GM23338 (cell line): ENCODE measurements at places on chromosomes 16 and 17.

DNA sequence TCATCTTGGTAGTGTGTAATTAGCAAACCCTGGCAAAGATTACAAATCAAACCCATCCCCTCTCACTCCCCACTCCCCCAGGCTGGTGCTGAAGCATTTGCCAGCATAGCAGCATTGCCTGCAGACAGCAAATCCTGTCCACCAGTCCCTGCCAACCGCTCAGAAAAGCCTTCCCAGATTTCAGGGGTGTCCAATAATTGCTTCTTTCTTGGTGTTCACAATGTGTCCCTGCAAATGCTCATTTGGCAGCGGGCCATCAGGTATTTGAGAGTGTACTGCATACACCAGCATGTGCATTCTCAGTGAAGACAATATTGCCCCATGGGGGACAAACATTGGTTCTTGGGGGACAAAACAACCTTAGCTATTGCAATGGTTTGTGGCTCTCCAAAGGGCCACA is 28.2 kb downstream of the ORC6 start:
- DNase-seq: no peak

DNA sequence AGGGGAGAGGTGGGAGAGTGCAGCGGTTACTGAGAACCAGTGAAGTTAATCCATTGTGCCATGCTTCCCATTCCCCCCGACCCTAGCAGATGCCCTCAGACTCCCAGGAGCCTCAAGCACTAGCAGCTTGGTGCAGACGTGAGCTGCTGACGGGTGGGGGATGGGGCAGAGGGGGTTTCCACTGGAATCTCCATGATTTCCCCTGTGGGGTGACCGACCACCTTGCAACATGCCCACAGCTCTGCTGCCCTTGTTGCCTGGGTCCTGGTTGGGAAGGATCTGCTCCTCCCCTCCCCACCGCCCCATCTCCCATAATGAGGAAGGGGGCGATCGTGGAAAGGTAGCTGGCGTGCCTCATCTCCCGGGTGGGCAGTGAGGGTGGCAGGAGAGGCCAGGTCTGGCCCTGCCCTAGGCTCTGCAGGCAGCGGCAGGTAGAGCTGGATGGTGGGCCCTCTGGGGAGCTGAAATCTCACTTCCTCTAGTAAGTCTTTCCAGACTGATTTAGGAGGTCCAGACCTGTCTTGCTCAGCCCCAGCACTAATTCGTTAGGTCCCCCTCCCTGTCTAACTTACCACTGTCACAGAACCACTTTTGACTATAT is 9.6 kb downstream of the FLOT2 start:
- no peak for DNase-seq

DNA sequence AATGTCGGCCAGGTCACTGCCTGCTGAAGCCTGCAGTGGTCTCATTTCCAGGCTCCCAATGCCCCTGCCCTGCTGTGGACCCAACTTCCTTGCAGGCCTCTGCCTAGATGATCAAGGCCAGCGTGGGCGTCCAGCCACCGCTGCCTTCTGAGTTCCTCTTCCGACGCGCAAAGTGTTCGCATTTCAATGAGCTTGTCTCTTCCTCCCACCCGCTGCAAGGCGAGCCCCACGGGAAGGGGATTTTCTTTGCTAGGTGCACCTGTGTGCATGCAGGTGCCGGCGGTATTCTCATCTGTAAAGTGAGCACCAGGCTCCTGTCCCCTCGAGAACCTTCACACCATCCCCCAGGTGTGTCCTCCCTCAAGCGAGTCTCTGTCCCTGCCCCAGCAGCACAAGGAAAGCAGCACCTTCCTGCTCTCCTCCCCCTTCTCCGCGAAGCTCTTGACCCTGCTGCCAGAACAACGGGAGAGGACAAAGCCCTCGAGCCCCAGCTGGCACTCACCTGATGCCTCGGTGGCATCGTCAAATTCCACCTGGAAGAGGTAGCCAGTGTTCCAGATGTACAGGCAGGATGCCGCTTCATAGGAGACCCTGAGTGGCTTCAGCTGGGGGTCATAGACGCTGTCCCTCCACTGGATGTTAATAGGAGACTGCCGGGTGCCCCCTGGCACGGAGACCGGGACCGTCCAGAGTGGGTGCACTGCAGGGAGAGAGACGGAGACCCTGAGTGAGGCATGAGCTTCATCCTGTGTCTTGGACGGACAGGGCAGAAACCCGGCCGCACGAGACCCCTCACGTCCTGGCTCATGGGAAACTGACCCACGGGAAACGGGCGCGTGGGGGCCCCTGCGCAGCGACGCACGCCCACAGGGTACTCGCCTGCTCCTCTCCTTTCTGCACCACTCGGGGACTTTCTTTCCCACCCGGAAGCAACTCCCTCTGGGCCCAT is 9.8 kb downstream of the CA5A start:
- no peak for DNase-seq

DNA sequence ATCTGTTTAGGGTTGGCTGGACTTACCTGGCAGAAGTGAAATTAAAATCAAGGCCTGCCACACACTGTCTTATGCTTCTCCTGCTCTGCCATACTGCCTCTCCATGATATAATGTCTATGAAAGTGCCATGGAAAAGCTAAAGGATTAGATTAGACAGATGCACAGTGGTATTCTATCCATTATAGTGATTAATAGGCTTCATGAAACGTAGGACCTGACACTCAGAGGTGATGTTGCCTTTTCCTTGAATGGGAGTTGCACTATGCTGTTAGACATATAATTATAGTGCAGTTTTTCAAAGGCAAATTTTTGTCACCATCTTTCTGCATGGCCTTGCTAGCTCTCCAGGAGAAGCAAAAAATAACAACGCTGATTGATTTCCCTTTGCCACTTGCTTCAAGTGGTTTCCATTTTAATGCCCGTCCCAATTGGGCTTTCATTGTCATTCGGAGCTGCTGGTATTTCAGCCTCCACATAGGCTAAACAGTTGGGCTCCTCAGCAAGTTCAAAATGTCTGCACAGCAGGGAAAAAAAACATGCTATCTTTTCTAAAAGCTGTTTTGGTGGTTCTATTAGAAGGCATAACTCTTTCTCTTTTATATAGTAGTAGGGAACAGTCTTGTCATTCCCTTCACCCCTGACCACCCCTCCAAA is 502.8 kb upstream of the GOT2 start:
- peak; percentile 67 for DNase-seq

- no peak for DNase-seq
Observed at GRCh38 chr16:51407199-51407598, 256.1 kb upstream of the SALL1 start.

DNA sequence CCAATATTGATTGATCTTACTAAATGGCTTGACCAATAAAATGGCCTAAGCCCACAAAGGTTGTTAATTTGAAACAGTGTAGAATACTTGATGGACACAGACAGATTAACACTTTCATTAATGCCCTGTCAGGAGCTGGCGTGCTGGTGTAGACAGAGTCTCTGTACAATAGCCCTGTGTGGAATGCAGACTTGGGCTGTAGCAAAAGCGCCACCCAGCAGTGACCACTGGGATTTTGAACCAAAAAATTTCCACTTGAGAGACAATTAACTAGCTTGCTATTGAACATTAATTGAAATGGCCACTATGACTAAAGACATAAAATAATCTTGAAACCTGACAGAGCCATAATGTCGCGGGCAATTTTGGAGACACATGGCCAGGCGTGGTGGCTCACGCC is 19.7 kb upstream of the GUCY2D start:
- DNase-seq: peak; percentile 16

- no peak for DNase-seq
Observed at GRCh38 chr16:81548876-81549546, 104.4 kb downstream of the CMIP start.

- no peak for DNase-seq
Observed at GRCh38 chr16:56615353-56615752, 7.0 kb downstream of the MT2A start.

- no peak for DNase-seq
Observed at GRCh38 chr17:50794361-50794760, 27.0 kb upstream of the ANKRD40CL start.

GRCh38 chr16:83113317-83113716 is 486.5 kb downstream of the CDH13 start:
- peak; percentile 66 for DNase-seq

- no peak for DNase-seq
Observed at GRCh38 chr16:13315642-13316427, 414.4 kb downstream of the SHISA9 start.

DNA sequence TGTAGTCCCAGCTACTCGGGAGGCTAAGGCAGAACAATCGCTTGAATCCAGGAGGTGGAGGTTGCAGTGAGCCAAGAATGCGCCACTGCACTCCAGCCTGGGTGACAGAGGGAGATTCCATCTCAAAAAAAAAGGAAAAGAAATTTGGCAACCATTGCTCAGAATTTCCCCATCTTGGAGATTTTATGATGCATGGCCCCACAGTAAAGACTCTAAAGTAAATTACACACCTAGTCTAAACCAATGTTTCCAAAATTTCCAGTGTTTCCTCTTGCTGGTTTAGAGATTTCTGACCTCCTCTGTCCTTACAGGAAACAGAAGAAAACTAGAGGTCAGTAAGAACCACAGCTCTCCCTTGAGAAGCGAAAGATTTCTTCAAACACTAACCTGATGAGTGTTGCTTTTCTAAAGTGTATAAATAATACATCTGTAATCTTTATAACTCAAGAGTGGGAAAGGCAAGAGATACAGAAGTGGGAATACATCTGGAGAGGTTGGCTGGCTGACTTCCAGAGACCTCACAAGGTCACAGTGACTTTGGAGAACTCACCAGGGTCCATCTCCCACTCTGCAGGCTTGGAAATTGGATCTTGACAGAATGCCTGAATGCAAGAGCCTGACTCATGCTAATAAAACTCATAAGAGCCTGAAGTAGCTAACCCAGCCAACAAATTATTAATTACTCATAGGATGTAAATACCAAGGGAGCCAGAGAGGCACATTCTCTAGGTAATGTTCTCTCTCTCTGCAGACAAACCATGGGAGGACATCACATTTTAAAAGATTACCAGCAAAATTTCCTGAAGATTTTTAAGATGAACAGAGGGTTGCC is 8.8 kb downstream of the ADAT1 start:
- DNase-seq: no peak

- DNase-seq: no peak
Observed at GRCh38 chr17:82826956-82827355, 12.9 kb downstream of the ZNF750 start.

DNA sequence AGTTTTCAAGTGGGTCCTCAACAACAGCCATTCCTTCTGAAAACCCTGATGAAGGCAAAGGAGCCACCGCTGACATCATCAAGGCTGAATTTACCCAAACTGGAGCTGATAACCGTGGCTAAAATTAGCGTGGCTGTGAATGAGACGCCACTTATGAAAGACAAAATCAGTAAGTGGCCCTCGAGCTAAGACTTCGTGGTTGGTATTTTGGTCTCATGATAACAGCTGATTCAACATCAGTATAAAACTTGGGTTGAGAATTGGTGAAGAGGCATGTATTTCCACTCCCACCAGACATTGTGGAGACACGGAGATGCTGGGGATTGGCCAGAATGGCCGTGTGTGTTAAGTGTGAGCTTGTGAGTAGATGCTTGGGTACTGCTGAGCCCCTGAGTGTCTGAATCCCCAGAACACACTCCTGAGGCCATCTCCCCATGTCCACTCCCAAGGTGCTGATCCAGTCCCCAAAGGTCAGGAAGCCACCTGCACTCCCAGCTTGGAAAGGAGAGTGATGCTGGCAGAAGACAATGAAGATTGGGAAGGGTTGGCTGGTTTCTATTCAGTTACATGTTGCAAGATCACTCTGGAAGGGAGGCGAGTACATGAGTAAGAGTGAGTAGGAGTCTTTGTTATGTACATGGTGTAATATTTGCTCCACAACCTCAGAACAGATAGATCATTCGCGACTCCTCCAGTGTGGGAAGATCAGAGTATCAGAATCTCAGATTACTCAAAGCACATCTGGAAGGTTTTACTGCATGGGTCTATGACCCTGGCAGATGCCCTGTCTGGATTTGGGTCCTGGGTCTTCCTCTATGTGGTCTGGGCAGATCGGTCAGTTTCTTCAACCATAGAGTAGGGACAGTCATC is 207.7 kb downstream of the HS3ST3A1 start:
- no peak for DNase-seq

GRCh38 chr17:51439395-51440229 is 179.3 kb downstream of the UTP18 start:
- no peak for DNase-seq

- no peak for DNase-seq
Observed at GRCh38 chr16:52357711-52358110, 189.2 kb downstream of the TOX3 start.

- no peak for DNase-seq
Observed at GRCh38 chr16:27432558-27432957, 30.6 kb downstream of the IL21R start.

- no peak for DNase-seq
Observed at GRCh38 chr17:37827905-37828650, 83.2 kb upstream of the HNF1B start.

- peak; percentile 56 for DNase-seq
Observed at GRCh38 chr16:83967838-83968305, at the start of gene NECAB2. TSS of gene NECAB2 (plus strand) at chr16:83968244. CDS start at chr16:83968649, 405 bp downstream.

- DNase-seq: no peak
Observed at GRCh38 chr17:79840989-79841286, 1.7 kb upstream of the CBX4 start.

GRCh38 chr16:4306470-4307214 is 9.2 kb upstream of the GLIS2 start:
- DNase-seq: peak; percentile 50

- peak; percentile 95 for DNase-seq
Observed at GRCh38 chr16:80466024-80466987, 74.5 kb upstream of the DYNLRB2 start.

DNA sequence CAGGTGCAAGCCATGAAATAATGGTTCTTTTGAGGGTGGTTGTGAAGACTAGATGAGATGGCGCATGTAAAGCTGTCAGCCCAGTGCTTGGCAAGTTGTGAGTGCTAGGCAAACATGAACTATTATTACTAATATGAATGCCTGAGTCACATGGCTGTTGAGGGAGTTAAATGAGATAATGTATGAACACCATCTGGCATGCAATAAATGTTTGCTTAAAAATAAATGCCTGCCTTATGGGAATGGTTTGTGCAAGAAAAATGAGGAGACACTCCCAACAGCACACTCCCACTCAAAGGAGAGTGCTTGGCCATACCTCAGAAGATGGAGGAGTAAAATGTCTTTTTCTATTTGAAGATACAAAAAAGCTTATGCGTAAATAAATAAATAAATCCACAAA is 3.6 kb downstream of the MAPK3 start:
- no peak for DNase-seq

DNA sequence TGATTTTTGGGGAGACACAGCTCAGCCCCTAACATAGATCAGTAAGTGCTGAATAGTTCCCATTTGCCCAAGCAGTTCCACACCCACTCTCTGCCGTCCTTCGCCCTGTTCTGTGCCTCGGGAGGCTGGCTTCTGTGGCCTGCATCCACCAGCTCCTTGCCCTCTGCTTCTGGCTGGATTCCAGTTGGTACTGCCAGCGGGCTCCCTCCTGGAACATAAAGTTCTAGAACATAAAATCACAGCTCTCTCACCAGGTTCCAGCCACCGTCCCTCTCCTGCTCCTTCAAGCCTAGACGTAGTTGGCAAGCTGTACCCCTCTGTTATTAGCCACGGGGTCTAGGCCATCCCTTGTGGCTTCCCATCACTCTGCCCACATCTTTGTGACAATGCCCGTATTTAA is 3.9 kb upstream of the MRPS23 start:
- no peak for DNase-seq

DNA sequence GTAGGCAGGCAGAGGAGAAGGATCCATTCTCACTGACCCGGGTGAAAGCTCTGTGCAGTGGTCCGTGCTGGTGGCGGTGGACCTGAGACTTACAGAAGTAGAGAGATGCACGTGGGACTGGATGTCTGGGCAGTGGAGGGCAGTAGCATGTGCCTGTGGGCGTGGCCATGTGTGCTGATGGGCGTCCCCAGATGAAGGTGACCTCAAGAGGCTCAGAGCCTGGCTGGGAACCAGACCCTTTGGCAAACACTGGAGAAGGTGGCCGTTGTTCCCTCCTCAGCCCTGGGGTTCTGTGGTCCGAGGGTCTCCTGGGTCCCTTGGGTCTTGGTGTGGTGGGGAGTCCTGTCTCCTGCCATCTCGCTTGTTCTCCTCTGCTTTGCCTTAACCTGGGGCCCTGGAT is 15.6 kb downstream of the WSCD1 start:
- DNase-seq: no peak
